ENCODE measurements at places on chromosomes 1 and 21. TPM values are rescaled to one million over a fixed set of nuclear protein-coding genes. Genes with fewer than 3 reads are reported as not detected.

Gene FCGR1A
- total RNA-seq, result 2.7 TPM

Gene CD1D
- total RNA-seq, result 7.9 TPM

Gene LCE3D
- not detected for total RNA-seq

Gene ANGPTL7
- total RNA-seq, result not detected

Gene TSPAN2
- total RNA-seq, result 14.6 TPM
